ENCODE measurements at places on chromosomes 11 and 22.

GRCh38 chr11:117834068-117834810, 9.7 kb upstream of the FXYD2 start:
- no peak for DNase-seq

DNA sequence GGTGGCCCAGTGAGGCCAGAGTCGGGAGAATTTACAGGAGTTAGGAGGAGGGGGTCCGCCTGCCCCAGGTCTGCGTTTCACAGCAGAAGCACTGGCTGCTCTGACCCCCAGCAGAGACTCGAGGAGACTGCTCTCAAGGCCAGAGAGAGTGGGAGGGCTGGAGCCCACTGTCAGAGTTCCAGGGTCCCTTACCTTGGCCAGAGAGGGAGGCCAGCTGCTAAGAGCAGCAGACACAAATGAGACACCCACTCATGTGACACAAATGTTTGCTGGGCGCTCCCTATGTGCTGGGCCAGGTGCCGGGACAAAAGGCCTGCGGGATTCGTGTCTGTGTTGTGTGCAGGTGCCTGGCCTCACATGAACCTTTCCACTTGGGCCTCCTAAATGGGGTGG, 2.8 kb upstream of the TNFRSF13C start:
- no peak for DNase-seq

DNA sequence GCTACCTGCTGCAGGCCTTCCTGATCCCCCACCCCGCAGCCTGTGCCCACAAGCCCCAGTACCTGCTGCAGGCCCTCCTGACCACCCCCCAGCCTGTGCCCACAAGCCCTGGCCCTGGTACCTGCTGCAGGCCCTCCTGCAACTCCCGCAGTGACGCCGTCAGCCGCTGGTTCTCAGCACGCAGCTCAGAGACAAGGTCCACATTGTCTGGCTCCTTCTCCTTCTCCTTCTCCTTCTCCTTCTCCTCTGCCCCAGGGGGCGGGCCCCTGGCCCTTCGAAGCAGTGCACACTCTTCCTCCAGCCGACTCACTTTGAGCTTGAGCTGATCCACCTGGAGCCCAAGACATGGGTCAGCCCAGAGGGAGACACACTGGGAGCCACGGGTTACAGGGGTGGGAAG, 9.1 kb downstream of the CARD10 start:
- DNase-seq: no peak

DNA sequence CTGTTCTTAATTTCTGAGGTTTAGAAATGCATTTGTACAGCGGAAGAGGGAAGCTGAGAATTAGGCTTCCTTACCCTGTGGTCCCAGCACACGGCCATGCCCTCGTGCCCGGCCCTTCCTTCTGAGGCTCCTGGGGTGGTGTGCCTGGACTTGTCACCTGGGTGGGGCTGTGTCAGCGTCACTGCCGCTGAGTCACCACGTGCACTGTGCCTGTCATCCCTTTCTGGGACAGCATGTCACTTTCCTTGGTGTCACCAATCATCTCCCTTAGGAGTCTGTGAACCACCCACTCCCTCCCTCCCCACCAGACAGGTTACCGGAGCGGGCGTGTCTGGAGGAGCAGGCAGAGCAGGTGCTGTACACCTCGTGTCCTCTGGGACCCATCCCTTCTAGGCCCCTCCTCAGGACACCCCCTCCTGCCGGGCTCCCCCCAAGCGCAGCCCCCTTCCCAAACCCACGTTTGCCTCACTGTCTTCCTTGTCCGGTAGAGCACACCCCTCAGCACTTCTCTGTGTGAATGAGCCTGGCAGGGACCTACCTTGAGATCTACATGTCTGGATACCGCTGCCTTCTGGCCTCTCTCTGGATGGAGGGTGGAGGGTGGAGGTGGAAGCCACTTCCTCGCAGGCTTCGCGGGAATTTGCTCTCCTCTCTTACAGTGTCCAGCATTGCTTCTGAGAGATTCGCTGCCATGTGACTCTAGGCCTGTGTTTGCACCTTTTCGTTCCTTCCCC, 367.6 kb downstream of the TBC1D22A start:
- DNase-seq: peak; percentile 6

GRCh38 chr11:4682623-4683419, 14.8 kb downstream of the OR51E2 start:
- no peak for DNase-seq

DNA sequence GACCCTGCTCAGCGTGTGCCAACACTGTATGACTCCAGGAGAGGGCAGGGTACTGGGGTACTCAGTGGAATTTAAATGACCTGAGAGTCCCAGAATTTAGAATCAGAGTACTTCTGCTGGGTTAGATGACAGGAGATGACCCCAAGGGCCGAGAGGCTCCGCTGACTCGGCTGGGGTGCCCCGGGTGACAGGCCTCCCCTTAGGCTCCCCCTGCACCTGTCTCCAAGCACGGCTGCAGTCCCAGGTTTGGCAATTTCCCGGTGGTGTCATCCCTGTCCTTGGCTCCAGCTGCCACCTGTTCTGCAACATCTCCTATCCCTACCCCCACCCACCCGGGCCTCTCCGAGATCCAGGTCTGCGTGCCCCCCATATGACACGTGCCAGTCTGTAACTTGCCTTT, 1.3 kb downstream of the ACTN3 start:
- no peak for DNase-seq

DNA sequence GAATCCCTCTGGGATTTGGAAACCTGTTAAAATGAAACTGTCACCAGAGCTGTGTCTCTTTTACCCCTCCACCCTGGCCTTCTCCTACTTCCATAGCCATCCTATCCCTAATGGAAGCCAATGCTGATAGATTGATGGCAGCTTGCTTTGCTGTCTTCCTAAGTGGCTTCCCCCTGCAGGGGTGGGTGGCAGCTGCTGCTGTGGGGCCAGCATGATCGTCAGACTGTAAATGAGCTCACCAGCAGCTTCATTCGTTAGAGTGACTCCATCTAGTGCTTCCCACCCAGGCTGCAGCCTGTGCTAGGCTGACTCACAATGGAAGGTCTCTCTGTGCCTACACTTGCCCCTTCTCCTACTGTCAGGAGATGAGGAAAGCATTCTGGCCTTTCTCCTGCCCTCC, 311.0 kb downstream of the BUD13 start:
- no peak for DNase-seq

DNA sequence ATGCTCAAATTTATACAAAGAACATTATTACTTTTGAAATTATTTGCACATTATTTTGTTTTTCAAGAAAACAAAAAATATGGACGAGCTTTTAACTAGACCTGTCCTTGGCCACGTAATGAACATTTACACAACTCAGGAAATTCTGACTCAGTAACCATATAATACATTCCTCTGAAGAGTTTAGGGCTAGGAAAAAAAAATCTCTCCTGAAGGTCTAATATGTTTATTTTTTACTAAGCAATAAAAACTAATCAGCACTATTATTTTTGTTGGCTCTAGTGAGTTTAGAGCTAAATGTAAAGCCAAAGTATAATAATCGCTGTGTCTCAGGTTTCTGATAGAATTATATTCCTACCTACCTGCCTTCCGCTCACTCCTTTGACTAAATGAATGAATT, 187.5 kb downstream of the SWAP70 start:
- DNase-seq: no peak

GRCh38 chr11:115379528-115379927, 124.7 kb downstream of the CADM1 start:
- DNase-seq: no peak

DNA sequence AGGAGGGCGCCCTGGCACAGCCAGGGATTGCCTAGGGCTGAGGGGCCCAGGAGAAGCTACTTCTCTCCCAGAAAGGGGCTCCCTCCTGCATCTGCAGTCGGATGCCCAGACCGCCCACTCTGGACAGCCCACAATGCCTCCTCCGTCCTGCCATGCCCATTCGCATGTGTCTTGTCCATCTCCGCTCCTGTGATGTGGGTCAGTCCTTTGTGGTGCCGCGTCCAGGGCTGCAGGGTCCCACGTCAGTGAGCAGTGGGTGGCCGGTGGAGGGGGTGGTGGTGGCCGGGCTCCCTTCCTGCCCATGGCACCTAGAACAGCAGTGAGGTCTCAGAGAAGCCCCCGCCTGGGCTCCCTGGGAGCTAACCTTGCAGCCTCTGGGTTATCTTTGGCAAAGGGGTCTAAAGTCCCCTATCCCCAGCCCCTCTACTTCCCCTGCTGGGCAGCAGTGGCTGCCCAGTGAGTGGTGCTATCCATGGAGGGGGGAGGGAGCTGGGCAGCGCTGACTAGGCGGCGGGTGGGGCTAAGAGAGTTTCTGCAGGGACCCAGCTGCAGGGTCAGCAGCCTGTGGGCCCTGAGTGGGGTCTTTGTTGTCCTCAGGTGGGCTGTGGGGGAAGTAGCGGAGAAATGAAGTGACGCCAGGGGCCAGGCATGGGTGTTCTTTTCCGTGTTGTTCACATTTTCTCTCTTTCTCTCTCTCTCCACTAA, 41.1 kb downstream of the KCNC1 start:
- no peak for DNase-seq

- no peak for DNase-seq
These were observed 11.3 kb downstream of the PRAME start for GRCh38 chr22:22547692-22548300.

DNA sequence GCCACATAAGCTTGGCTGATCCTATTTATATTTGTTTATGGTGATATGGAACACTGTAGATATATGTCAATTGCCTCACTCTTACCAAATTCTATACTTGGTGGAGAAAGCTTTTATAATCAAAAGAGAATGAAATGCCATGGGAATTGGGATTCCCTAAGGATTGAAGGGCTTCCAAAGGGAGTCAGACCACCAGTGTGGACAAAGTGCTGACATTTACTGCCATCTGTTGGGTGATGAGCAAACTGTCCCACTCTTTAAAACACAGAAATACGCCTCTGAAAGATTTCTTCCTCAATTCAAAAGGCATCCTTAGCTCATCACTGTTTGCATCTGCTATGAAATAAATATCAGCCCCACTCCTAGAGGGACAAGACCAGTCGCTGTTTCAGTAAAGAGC, 7.1 kb downstream of the SLC1A2 start:
- DNase-seq: no peak

GRCh38 chr11:19949606-19950005, 210.7 kb downstream of the DBX1 start:
- no peak for DNase-seq

DNA sequence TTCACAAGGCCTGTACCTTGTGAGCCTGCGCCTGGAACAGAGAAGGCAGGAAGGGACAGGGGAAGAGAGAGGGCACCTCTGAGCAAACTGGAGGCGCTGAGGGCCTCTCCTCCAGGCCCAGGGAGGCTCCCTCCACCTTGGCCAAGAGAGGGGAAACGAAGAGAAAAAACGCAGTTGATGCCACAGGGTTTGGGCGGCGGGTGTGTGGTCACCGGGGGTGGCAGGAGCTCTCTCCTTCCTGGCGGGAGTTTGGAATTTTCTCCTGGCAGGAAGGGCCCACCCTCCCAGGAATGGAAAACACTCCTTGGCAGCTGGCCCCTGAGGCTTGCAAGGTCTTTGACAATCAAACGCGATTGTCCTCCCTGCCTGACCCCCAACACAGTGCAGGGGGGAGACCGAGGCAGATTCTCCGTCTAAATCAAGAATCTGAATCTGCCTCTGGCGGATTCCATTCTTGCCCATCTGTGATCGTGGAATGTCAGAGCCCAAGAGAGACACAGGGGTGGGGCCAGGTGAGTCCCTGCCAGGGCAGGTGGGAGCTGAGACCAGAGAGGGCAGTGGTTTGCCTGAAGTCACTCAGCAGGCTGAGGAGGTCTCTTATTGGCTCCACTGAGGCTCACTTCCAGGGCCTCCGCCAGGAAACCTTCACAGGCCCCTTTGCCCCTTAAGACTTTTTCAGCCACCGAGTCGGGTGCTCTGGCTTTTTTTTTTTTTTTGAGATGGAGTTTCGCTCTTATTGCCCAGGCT, 21.0 kb downstream of the RPL3 start:
- peak; percentile 47 for DNase-seq

- no peak for DNase-seq
These were observed 24.6 kb upstream of the P2RY2 start for GRCh38 chr11:73193251-73194033.

DNA sequence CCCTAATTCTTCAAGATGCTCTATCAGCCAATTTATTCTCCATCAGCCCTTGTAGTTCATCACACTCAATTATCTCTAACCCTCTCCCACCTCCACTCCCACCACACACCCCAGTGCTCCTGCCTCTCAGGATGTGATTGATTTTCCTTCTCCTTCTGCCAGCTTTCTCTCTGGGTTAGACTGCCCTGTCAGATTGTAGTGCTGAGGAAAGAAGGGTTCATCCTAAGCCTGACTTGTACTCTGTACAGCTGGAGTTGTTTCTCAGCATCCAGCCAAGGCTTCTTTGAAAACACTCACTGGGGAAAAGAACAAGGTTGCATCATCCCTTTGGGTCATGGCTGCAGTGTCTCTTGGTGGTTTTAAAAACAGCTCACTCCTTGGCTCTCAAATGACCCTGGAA, 61.2 kb downstream of the CECR2 start:
- no peak for DNase-seq

DNA sequence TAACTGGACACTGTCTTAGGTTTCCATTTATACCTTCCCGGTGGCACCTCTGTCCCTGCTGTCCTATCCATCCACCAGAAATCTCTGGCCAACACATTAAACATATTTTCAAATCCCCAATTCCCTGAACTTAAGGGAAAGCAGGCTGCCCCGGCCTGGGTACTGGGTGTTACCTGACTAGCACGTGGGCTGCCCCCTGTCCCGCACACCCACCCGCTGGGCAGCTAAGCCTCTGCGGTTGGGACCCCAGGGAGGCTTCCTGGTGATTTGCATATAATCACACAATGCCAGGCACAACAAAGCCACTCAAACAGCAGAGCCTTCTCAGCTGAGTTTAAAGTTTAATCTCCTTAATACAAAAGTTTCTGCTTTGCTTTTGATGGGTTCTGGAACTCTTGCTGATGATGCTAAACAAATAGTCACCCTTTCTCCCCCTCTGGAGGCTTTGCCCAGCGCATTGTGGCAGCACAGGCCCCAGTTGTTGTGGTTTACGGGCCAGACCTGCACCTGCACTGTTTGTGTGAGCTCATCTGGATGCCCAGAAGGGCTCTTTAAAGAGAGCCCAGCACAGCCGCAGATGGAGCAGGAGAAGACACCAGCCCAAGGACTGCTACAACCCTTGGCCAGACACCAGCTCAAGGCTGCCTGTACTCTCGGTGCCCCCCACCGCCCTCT, 59.9 kb upstream of the POU2AF1 start:
- no peak for DNase-seq

- DNase-seq: no peak
These were observed at the start of gene ESAM for GRCh38 chr11:124762105-124762623. ESAM (minus strand) TSS chr11:124762290; CDS start chr11:124762154, 136 bp downstream.

GRCh38 chr22:46653596-46653995, 33.4 kb downstream of the GRAMD4 start:
- DNase-seq: no peak

GRCh38 chr11:25775603-25776002, 556.3 kb upstream of the ANO3 start:
- no peak for DNase-seq
